CD8-positive, alpha-beta T cell (primary cell): ENCODE measurements at places on chromosomes 3 and 15.
A peak's percentile ranks its signal among the peaks of the same experiment; 100 is the strongest.

GRCh38 chr3:100603469-100603868 lies 5.9 kb upstream of the ADGRG7 start:
- no peak for DNase-seq

GRCh38 chr3:187987924-187988323 lies 166.0 kb upstream of the LPP start:
- peak; percentile 18 for DNase-seq

DNA sequence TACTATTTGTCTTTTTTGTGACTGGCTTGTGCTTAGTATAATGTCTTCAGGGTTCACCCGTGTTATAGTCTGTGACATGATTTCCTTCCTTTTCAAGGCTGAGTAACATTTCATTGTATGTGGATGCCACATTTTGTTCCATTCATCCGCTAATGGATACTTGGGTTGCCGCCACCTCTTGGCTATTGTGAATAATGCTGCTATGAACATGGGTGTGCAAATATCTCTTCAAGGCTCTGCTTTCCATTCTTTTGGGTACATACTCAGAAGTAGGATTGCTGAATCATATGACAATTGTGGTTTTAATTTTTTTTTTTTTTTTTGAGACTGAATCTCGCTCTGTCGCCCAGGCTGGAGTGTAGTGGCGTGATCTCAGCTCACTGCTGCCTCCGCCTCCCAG lies 15.4 kb downstream of the CRTC3 start:
- no peak for DNase-seq

DNA sequence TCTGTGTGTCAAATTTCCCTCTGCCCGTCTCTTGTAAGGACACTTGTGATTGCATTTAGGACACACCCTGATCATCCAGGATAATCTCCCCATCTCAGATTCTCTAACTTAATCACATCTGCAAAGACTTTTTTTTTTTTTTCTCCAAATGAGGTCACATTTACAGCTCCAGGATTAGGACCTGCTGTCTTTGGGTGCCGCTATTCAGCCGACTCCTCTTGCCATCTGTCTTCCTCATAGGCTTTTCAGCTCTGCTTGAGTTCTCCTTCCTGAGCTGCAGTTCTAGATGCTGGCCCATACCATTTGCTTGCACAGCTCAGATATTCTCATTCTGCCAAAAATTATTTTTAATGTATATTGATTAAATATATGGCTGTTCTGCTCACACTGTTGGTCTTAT lies 94.3 kb upstream of the TLE3 start:
- no peak for DNase-seq

GRCh38 chr3:129605922-129606635 lies 397 bp downstream of the PLXND1 start:
- DNase-seq = no peak

DNA sequence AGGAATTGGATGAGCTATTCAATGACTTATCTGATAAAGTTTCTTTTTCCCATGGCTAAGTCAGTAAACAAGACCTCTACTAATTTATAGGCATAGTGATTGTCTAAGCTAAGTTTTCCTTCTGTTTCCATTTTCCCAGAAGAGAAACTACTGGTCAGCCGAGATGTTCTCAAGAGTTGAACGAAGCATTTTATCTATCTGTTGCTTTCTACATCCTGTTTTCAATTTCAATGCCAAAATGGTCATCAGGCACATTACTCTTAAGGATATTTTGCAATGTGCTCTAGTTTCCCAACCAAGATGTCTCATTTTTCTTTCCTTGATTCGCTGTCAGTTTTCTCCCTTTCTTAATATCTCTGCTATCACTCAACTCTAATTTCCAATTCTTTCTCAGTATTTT lies 228.7 kb downstream of the MBNL1 start:
- DNase-seq = no peak

DNA sequence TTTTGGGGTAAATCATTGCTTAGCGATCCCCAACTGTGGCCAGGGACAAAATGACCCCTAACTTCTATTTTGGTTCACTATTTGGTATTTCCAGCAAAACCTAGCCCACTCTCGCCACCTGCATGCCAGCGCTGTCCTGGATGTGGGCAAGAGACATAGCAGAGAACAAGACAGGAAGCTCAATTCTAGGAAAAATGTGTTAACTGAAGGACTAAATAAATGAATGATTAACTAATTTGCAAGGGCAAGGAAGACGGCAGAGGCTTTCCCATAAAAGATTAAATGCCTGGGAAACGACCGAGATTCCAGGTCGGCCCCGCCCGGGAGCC lies 408 bp downstream of the NICN1 start:
- no peak for DNase-seq

DNA sequence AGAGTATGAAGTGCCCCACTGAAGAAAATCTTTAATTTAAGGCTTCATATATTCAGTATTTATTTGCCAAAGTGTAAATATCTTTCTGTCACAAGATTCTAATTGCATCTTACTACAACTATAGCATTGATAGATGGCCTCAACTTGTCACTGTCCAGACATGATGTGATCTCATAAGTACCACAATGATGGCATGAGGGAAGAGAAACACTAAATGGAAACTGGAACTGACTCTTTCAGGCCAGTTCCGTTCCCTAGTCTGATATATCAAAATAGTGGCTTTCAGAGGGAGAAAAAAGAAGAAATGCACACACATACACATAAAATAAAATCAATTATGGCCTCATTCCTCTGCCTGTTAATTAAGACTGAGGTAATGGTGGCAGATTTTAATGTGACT lies 615.7 kb downstream of the TBL1XR1 start:
- DNase-seq = no peak
